ENCODE measurements at places on chromosomes 3 and 15. TPM values are rescaled to one million over a fixed set of nuclear protein-coding genes. Genes with fewer than 3 reads are reported as not detected.

The NAALADL2 gene
- total RNA-seq = 34.2 TPM

- DNase-seq = no peak
These were observed 69.0 kb downstream of the CHD2 start for GRCh38 chr15:92968926-92969651.

DNA sequence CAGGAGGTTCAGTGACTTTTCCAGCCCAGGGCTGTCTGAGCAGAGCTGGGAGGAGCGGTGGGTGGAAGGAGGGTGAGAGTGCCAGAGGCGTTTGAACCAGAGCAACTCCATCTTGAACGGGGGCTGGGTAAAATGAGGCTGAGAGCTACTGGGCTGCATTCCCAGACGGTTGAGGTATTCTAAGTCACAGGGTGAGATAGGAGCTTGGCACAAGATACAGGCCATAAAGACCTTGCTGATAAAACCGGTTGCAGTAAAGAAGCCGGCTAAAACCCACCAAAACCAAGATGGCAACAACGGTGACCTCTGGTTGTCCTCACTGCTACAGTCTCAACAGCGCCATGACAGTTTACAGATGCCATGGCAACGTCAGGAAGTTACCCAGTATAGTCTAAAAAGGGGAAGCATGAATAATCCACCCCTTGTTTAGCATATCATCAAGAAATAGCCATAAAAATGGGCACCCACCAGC lies 60.2 kb downstream of the ABTB1 start:
- no peak for DNase-seq

DNA sequence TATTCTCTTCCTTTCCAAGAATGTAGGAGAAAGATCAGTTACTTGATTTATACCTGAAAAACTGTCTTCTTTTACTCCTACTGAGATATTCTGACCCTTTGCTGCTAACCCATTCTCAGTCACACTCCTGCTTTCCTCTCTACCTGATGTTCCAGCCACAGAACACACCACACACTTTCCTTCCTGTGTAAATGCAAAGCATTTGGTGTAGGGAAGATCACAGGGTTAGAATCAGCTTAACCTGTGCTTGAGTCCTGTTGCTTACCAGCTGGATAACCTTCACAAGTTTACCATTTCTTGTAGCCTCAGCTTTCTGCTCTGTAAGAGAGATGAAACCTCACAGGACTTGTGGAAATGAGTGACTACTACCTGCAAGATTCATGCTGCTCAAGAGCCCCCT lies 489.8 kb upstream of the GOLIM4 start:
- no peak for DNase-seq

DNA sequence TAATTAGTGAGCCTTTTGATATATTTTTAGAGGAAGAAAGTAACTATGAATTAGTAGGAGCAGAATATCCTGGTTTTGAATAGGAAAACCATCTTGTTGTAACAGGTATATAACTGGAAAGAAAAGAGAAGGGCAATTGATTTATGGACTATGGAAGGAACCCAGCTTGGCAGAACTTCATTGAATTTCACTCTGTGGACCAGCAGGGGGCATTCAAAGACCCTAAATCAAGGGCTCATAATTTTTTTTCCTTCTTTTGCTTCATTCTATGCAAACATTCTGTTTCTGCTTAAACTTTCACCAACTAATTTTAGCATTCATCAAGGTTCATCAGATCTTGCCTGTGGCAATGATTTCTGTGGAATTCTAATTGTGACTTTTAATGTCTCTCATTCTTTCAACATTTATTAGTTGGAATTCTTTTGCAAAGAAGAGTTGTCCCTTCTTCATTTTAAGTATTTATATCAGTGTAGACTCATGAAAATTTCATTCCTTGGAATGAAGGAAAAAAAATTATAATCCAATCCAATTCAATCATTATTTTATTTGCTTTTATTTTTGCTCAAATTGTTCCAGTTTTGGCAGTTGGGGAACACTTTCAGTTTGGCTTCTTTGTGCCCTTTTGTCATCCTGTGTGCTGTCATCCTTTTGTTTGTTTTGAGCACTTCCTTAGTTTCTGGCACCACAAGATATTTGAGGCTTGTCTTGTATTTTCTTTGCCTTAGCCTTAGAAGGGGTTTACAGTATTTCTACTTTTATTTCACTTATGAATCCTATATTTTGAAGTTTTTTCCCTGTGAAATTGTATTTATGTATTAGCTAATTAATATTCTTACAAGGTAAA lies 30.4 kb downstream of the NXPE3 start:
- DNase-seq = peak; percentile 44

Measured in mucosa of gallbladder (tissue), 1 donor.